ENCODE measurements at places on chromosomes 6 and 20.

- peak; percentile 85 for DNase-seq
Observed at GRCh38 chr6:26607434-26608230, 10.9 kb downstream of the ABT1 start.

GRCh38 chr6:46062312-46062711 is 46.7 kb upstream of the CLIC5 start:
- no peak for DNase-seq

DNA sequence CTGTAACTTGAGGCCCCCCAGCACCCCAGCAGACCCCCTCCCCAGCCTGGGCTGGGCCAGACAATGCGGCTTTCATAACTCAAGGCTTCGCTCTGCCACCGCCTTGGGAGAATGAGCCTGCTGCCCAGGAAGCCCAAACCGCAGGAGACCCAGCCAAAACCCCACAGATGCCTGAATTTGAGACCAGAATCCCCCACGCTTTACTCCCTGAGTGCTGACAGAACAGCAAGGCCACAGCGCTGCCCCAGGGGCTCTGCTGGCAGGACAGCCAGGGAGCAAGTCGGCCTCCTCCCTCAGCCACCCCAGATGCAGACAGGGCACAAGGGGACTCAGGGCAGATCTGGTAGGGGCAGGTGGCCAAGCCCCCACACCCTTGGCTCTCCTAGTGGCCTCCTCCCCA is 2.2 kb downstream of the MDFI start:
- DNase-seq, result no peak

GRCh38 chr6:119284861-119285521 is 64.6 kb downstream of the MAN1A1 start:
- no peak for DNase-seq

DNA sequence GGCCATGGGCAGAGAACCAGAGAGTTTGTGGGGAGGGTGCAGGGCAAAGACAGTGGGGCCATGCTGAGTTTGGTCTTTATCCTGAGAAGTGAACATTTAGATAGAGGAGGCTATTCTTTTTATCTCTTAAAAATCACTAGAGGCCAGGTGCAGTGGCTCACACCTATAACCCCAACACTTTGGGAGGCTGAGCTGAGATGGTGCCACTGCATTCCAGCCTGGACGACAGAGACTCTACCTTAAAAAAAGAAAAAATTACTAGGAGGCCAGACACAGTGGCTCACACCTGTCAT is 8.7 kb downstream of the PXMP4 start:
- no peak for DNase-seq

DNA sequence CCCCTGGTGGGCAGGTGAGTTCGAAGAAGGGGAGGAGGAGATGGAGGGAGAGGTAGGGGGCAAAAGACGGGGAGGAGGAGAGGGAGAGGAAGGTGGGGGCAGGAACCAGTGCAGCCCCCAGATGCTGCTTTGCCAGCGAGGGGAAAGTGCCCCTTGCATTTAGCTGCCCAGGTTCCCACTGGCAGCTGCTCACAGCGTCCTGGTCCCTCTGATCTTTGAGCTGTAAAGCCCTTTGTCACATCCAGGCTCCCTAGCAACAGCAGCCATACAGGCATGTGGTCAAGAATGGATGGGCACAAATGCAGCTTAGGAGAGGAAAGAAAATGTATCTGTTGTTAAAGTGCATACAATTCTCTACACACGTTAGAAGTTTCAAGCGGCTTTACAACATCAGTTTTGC is 160.9 kb downstream of the CD83 start:
- DNase-seq, result no peak

GRCh38 chr6:143087856-143088255 is 27.2 kb downstream of the AIG1 start:
- no peak for DNase-seq

DNA sequence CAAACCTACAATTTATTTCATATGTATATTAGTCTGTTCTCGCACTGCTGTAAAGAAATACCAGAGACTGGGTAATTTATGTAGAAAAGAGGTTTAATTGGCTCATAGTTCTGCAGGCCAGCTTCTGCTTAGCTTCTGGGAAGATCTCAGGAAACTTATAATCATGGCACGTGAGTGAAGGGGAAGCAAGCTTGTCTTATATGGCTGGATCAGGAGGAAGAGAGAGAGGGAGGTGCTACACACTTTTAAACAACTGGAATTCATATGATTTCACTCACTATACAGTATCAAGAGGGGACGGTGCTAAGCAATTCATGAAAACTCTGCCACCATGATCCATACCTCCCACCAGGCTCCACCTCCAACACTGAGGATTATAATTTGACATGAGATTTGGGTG is 29.9 kb downstream of the PHACTR2 start:
- DNase-seq, result no peak

DNA sequence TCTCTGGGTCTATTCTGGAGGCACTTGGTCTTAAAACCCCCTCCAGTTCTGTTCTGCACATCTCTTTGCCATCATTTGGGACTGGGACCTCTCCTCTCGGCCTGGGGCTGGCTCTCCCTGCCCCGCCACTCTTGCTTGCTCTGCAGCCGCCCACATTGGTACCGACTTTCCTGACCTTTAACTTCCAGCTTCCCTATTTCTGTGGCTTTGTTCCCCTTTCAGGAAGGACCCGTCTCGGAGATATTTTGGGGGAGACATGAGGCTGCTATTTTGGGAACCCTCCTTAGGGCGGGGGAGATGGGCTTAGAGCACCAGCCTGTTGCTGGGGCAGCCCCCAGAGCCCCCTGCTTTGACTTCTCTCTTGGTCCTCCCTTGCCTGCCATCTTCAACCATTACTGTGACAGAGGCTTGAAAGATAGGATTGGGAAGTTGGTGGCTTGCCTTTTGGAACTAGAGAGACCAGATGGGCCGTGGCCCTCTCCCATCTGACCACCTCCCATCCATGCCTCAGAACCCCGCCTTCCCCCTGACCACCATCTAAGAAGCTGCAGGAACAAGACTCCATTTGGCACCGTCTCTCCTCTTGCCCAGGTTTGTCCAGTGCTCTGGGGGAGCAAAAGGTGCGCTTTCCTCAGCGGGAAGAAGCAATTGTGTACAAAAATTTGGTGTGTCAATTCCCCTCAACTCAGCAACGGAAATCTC is 914 bp downstream of the TREM2 start:
- no peak for DNase-seq

GRCh38 chr6:147808640-147809039 is 300.1 kb downstream of the SAMD5 start:
- no peak for DNase-seq

- DNase-seq, result peak; percentile 21
Observed at GRCh38 chr6:27296106-27296783, 15.8 kb downstream of the POM121L2 start.

DNA sequence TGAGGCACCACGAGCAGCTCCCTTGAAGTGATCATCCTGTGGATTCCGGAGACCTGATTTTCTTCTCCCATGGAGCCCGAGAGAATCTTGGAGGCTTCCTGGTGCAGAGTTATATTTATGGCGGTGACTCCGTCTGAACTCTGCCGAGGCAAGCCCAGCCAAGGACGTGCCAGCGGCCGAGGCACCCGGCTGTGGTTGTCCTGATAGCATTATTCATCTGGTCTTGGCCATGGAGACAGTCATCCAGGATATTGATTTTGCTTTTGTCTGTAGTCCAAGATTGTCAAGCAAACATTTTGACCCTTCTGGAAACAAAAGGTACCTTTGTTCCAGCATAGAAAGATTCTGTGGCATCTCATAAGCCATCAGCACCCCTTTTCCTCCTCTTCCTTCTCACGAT is 163.3 kb downstream of the SCML4 start:
- DNase-seq, result no peak

DNA sequence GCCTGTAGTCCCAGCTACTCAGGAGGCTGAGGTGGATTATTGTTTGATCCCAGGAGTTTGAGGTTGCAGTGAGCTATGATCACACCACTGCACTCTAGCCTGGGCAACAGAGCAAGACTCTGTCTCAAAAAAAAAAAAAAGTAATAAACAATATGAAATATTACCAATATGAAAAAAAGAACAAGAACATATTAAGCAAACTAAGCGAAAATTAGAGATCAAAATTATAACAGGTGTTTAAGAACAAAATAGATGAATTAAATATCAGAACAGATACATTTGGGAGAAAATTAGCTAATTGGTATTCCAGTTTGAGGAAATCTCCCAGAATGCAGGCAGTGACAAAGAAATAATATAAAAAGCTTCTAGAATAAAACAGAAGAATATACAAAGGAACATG is 23.3 kb downstream of the GLO1 start:
- DNase-seq, result no peak
